Stimulated activated CD8-positive, alpha-beta memory T cell treated with anti-CD3 and anti-CD28 coated beads, Interleukin-4, amount 100 ng/mL, for 4 hours (primary cell): ENCODE measurements at places on chromosomes 6 and 20.

- DNase-seq, result no peak
These were observed 7.3 kb upstream of the RIMS1 start for GRCh38 chr6:71879016-71879415.

- no peak for DNase-seq
These were observed 566.9 kb downstream of the BCKDHB start for GRCh38 chr6:80673367-80673766.

- DNase-seq, result no peak
These were observed 574.4 kb downstream of the PRKN start for GRCh38 chr6:162153120-162153519.

GRCh38 chr6:111113336-111114086, 26.2 kb downstream of the SLC16A10 start:
- DNase-seq, result no peak

GRCh38 chr20:58923117-58923712, 57.8 kb upstream of the NELFCD start:
- DNase-seq, result no peak

DNA sequence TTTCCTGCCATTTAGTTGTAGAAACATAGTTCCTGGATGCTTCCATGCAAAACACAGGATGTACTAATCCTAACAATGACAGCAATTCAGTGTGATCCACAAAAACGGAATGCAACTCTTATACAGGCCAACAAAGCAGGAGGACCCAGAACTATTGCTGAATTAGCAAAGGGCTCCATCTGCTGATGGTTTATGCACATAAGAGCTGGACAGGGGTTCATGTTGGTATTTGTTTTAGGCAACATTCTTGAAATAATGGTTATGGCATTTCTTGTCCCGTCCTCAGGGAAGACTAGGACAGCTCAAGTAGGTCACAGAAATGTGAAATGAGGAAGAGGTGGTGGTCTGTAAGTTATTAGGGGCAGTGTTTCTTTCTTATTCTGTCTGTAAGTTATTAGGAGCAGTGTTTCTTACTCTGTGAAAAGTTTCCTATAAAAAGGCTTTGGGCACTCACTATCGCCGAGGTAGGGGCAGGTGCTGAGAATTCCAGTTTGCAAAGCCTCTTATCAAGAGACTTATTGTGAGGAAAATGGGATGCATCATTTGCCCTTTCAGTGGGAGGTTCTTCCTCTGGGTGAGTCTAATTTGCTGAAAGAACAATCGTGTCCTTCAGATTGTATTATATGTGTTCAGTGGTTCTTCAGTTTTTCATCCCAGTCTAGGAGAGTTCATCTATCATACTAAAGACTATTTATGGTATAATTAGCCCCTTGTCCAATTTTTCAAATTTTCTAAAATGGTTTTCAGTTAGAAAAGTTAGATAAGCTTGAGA, 171.1 kb downstream of the MCHR2 start:
- no peak for DNase-seq

GRCh38 chr6:88561954-88562315, 395.8 kb upstream of the CNR1 start:
- DNase-seq, result no peak

DNA sequence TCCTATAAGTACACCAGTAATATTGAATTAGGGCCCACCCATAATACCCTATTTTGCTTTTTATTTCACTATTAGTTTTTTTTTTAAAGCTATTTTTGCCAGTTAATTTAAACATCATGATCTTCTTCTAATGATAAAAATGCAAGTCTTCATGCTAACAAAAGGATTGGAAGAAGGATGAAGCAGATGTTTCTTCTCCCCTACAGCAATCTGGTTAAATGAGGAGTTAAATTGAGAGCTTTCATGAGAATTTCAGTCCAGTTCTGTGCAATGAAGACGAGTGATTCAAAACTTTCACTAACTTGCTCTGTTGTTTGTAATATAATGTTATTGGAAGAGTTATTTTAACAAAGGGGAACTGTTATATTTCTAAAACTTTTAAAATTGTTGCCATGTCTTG, 3.4 kb downstream of the HMGN4 start:
- DNase-seq, result no peak

DNA sequence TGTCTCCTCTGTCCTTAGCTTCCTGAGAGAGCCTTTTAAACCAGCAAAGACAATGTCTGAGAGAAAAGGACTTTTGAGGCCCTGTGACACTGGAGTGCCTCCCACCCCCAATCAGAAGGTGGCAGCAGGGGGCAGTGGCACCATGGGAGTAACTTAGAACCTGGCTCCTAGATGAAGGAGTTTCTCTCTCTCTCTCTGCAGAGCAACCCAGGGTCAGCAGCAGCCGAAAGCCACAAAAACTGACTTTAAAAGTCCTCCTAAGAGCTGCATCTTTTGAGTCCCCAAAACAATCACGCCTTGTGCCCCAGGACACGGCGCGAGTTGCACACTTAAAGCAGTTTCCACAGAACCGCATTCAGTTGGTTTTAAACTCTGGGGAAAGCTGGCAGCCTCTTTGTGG, 5.3 kb upstream of the TCP11 start:
- no peak for DNase-seq

DNA sequence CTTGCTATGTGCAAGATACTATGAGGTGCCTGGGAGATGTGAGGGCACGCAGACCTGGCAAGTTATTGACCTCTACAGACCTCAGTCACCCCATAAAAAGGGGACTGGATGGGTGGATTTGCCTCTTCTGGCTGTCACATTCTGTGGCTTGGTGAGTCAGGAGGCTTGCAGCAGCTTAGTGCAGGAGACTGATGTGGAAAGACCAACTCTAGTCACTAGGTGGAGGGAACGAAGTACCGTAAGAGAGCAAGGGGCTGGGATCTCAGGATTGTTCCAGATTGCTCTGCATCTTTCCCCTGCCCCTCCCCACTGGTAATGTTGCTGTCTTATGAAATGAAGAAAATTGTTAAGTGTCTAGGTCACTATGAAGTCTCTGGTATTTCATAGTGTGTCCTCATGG, 3.3 kb downstream of the MAPRE1 start:
- no peak for DNase-seq

DNA sequence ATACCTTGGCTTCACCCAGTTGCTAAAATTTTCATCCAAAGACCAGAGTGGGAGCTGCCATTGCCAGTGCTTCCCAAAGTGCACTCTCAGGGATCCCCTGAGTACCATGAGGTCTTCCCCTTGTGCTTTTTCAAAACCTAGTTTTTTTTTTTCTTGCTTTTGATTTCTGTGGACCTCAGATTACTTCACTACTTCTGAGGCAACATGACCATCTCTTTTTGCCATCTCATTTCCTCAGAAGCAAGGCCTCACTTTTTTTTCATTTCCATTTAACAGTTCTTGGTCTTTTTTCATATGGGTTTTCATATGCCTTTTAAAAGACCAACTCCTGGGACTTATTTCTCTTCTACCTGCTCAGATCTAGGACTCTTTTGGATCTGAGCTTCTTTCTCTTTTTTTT, 64.1 kb upstream of the MMS22L start:
- DNase-seq, result no peak

DNA sequence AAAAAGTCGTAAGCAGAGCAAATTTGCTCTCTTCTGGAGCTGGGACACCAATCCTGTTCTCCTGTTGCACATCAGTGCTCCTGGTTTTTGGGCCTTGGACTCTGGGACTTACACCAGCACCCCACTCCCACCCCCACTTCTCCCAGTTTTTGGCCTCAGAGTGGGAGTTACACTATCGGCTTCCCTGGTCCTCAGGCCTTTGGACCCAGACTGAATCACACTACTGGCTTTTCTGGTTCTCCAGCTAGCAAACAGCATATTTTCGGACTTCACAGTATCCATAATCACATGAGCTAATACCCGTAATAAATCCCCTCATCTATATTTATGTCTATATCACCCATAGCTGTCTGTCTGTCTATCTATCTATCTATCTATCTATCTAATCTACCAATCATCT, 23.2 kb upstream of the ASCC3 start:
- no peak for DNase-seq

DNA sequence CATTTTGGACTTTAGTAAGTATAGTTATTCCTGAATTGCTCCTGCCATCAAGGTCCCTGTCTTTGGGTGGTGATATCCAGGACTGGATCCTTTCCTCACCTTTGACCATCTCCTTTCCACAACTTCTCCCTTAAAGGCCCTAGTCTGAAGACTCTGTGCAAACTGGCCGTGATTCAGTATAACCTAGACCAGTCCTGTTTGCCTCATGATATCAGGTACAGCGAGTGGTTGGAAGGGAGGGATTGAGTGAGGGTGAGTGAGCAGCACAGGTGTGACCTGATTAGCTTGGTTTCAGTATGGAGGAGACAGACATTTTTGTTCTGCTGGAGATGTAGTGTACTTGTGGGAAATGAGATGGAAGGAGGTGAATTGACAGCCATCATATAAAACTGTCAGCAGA, 2.3 kb upstream of the RRP36 start:
- DNase-seq, result no peak

DNA sequence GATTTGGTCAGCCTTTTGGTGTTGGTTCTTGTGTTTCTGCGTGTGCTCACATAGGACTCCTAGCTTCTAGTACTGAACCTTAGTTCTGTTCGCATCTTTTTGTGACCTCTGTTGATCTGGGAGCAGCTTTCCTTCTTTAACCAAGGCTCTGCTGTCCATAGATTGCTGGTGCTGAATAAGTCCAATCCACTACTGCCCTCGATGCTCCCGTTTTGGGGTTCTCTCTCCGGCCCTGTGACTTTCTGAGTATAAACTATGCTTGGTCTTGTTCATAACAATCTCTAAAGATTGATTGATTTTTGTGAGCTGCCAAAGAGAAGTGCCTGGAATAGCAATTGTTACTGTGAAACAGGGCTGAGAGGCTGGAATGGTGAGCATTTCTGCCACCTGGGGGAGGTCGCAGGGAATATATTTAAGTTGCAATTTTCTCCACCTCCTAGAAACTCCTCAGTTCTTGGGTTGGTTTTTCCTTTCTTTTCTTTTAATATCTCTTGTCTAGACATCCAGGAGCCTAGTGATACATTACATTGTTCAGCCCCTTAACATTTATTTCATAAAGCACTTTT, 422.9 kb upstream of the CHD6 start:
- no peak for DNase-seq

DNA sequence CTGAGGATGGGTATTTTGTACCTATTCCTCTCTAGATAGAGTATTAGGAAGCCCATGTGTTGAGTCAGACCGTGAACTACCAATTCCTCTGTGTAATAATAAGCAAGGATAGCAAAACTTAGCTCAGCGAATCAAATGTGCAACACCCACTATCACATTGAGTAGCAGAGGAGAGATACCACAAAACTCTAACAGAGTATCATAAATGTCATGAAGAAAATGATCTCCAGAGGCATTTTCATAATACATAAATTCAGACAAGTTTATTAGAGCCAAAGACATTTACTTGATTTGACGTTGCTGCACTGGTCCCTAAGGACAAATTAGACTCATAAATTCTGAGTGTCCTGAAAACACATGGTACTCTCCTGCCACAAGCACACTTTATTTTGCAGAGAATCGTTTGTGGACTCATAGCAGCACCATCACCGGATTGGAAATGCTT, 245.2 kb downstream of the HAO1 start:
- no peak for DNase-seq

DNA sequence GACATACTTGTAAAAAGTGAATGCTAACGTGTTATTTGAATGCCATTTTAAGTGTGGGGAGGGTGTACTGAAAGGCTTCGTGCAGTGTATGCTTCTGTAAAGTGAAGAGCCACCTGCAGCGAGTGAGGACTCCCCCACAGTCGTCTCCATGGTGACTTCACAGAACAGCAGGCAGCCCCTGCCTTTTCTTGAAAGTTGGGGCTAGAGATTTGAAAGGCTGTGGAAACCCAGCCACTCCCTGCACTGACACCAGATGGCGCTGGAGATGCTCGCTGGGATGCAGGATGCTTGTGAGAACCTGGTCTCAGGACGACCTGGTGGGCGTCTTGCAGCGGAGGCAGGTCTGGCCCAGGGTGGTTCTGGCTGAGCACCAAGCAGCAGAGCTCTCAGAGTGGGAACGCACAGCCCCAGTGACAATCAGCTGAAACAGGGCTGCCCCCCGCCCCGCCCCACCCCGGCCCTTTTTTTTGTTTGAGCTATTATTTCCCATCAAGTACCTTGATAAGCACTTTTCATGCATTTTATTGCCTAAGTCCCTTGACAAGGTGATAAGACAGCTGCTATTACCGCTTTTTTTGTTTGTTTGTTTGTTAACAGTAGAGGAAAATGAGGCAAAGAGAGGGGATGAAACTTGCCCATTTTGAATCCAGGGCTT, 150.3 kb downstream of the SYCP2 start:
- no peak for DNase-seq

GRCh38 chr6:141490982-141491381, 641.7 kb upstream of the GJE1 start:
- DNase-seq, result no peak

DNA sequence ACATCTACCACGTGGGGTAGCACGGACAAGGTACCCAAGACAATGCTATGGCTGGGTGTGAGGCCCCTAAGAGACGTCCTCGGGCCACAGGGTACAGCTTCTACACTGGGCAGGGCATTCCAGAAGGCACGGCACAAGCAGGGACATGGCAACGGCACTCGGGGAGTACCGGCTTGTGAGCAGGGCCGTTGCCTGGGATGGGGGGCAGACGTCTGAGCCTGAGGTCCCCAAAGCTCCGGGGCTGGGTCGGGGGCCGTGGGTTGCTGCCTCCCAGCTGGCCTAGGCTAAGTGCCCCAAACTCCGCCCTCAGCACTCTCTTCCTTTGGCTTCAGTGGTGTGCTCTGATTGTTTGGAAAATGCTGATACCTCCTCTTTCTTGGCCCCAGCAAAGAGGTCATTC, 110.6 kb downstream of the SULF2 start:
- no peak for DNase-seq

DNA sequence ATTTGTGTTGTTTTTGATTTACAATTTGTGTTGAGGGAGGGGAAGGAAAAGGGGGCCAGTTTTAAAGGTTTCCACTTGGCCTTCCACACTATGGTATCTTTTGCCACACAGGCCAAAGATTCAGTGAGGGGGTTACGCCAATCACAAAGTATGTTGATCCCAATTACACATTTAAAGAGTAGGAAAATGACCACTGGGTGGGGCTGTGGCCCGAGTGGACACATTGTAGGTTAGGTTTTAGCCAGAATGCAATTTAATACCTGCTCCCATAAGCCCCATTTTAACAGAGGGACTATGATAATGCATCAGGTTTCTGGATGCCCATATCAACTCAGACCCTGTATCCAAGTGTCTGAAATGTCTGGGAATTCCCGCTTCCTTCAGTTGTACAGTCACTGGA, 15.6 kb downstream of the VGLL2 start:
- no peak for DNase-seq

DNA sequence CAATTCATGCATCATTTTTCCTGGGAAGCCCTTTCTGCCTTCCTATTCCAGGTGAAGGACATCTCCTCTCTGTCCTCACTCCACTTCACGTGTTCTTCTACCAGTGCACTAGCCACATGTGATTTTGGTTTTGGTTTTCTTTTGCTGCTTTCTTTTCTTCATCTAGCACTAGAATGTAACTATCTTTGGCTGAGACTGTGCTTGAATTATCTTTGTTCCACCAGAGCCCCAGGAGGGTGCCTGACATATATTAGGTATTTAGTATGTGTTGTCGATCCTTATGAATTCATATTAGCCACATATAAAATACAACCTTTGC, 79.9 kb downstream of the VGLL2 start:
- DNase-seq, result no peak

GRCh38 chr20:8602389-8603116, 466.3 kb upstream of the PLCB4 start:
- no peak for DNase-seq
